Renal cortex interstitium (tissue), 15 donors: ENCODE measurements at places on chromosomes 4 and X.

DNA sequence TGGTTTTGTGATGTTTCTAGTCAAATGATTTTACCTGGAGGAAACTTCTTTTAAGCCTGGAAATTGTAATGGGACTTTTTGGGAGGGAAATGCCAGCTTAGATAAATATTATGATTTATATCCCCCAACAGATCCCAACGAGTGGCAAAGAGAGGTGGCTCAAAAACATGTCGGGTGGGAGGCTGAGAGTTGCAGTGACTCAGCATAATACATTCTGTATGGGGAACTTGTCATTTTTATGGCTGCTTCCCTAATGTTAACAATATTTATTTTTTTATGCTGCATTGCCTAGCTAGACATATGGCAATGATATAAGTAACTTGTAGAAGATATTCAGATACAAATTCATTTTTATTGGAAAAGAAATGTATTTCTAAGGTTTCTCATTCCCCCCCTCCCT is 219.0 kb downstream of the ARHGAP10 start:
- no peak for DNase-seq

- no peak for DNase-seq
Measured at GRCh38 chrX:125103693-125104092, 216.0 kb upstream of the TEX13C start.

DNA sequence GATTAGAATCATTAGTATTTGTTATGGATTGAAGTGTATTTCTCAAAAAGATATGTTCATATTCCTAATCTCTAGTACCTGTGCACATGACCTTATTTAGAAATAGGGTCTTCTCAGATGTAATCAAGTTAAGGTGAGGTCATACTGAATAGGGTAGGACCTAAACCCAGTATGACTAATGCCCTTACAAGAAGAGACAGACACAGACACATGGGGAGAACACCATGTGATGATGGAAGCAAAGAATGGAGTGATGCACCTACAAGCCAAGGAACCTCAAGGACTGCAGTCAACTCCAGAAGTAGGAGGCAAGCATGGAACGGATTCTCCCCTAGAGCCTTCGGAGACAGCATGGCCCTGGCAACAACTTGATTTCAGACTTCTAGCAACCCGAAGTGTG is 31.4 kb downstream of the OTUD4 start:
- no peak for DNase-seq

GRCh38 chr4:119231491-119231890 is 19.0 kb downstream of the USP53 start:
- DNase-seq: no peak

GRCh38 chrX:45036161-45036560 is 163.2 kb downstream of the KDM6A start:
- DNase-seq: no peak

- no peak for DNase-seq
Measured at GRCh38 chr4:38111717-38112116, 151.5 kb downstream of the PTTG2 start.

DNA sequence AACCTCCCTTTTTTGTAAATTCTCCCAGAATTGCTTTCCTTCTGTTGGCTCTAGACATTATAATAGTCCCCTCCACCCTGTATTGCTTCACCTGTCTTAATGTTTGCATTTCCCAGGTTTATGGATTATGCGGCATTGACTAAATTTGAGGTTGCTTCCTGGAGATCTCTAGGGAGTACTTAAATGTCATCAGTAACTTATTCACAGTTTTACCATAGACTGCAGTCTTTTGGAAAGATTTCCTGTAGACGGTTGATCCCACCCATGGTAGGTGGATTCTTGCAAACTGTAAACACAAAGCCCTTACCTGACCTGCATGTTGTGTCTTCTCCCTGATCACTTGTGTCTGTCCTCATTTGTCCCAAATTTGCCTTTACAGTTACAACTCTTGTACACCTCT is 6.2 kb upstream of the NOX1 start:
- no peak for DNase-seq
